ENCODE measurements at places on chromosomes 2 and 18. TPM values are rescaled to one million over a fixed set of nuclear protein-coding genes. Genes with fewer than 3 reads are reported as not detected.

FHL2 gene
- total RNA-seq = 4.7 TPM

DNA sequence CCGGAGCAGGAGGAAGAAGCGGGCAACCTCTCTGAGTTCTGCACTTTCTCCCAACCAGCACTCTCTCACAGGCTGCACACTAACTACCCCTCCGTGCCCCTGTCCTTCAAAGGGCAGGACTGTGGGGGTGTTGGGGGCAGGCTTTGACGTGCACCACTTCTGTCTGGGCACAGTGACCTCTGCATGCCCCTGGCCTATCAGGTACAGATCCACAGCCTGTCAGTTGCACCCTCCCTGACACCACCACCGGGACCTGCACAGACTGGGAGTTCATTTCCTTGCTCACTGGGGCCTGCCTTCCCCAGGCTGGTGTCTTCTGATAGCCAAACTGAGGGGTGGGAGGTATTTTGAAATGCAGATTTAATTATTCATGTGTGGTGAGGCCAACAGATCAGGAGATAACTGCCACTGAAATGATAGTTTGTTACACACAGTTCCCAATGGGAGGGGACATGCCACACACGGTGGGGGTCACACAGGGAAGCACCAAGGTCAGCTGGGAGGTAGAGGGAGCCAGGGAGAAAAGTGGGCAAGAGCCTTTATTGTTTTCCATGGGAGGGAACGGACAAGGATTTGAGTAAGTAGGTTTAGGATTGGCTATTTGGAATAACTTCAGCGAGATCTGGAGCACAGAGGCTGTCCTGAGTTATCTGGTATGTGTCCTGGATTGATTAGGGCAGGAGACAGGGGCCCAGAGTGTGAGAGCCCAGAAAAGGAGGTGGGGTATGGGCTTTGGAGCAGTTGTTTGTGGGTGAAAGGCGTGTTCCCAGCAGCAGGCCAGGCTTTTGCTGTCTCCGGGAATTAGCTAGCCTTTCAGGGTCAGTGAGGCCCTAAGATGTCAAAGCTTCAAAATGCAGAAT lies 251.6 kb downstream of the AFF3 start:
- DNase-seq = no peak

- no peak for DNase-seq
Measured at GRCh38 chr2:63477686-63478085, 110.6 kb downstream of the WDPCP start.

- no peak for DNase-seq
Measured at GRCh38 chr18:76679945-76680344, 142.4 kb upstream of the ZNF236 start.

AQP12A gene
- not detected for total RNA-seq

NEUROD1 gene
- 0.08 TPM for total RNA-seq

GRCh38 chr18:35470435-35470834 lies 27.3 kb downstream of the INO80C start:
- DNase-seq = no peak

SH3BP4 gene
- 0.33 TPM for total RNA-seq

DNA sequence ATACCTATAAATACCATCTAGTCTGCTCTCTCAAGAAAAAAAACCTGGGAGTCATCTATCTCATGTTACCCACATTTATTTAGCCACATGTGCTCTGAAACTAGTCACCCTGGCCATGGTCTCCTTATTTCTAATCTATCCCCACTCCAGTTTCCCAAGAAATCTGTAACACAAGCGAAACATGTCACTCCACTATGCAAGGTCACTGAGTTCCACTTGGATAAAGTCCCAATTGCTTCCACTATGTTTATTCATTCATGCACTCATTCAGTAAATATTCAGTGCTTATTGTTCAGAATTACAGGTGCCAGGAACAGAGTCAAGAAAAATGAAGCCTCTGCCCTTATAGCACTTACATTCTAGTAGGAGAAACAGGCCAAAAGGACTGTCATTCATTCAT lies 369.4 kb upstream of the CYRIA start:
- no peak for DNase-seq

- peak; percentile 20 for DNase-seq
Measured at GRCh38 chr2:169362894-169363559, 693 bp upstream of the LRP2 start.

VIT gene
- not detected for total RNA-seq

GALNT3 gene
- 1.5 TPM for total RNA-seq

DNA sequence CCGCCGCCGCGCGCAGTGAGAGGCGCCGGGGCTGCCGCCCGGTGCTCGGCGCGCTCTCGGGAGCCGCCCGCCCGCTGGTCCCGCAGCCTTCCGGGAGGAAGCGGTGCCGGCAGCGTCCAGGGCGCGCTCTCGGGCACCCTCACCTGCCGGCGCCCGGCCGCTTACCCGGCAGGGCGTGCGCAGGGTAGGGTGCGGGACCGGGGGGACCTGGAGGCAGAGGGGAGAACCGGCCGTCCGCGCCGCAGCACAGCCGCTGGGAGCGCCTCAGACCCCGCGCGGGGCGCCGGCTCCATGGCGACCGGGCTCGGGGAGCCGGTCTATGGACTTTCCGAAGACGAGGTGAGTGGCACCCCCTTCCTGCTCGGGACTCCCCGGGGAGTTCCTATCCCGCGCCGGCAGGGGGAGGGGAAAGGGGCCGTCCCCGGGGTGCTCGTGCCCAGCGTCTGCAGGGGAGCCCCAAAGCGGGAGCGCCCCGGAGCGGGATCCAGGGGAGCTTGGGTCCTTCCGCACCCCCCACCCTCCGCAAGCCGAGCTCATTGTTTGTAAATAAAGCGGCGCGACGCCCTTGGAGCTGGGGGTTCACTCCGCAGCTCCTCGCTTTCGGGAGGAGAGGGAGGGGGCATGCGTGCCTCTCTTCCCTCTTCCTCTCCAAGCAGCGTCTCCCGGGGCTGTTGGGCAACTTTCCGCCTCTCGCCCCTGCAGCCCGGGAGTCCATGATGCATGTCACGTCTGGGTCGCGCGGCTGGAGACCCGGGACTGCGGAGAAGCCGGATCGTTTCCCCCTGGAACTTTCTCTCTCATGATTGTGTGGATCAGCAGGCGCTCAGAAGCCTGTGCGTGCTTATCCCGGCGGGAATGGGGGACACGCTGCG lies 580 bp downstream of the NEDD4L start:
- peak; percentile 69 for DNase-seq

DNA sequence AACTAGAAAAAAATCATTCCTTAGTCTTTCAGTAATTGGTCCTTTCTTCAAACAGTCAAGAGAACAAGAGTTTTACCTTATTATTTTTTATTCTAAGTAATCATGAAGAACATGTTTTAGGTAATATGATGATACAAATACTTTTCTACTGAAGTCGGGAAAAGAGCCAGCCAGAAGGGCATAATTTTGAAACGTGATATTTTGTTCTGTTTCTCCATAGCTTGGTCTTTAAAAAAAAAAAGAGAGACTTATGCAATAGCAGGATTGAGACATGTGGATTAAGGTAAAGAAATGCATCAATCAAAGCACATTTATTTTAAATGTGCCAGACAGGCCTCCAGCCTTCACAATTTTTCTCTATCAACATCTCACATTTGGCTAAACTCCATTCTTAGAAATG lies 1016.8 kb downstream of the CNTNAP5 start:
- DNase-seq = no peak

DNA sequence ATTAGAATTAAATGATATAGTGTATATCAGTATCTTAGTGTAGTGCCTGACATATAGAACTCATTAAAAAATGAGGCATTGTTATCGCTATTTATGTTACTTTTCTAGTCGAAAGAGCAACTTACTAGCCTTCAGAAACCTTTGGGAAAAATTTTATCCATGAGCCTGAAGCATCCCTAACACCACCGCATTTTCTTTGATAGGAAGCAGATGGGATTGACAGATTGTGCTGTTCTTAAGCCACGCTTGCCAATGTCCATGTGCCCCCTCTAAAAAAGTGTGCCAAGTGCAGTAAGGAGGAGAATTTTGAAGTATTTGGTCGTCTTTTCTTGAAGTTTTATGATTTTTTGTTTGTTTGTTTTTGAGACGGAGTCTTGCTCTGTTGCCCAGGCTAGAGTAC lies 29.1 kb downstream of the PPM1B start:
- DNase-seq = no peak

DNA sequence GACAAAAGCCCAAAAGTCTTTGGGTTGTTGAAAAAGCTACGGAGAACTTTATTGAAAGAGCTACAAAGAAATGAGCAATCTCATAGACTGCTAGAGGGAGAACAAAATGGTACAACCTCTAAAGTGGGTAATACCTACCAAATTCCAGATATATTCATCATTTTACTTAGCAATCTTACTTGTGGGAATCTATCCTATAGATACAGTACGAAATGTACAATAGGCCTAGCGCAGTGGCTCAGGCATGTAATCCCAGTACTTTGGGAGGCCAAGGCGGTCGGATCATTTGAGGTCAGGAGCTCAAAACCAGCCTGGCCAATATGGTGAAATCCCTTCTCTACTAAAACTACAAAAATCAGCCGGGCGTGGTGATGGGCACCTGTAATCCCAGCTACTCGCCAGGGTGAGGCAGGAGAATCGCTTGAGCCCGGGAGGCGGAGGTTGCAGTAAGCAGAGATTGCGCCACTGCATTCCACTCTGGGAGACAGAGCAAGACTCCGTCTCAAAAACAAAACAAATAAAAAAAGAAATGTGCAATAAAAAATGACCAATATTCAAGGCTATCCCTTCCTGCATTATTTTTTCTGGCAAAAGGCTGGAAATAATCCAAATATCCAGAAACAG lies 10.1 kb downstream of the EXOC6B start:
- DNase-seq = no peak

DNA sequence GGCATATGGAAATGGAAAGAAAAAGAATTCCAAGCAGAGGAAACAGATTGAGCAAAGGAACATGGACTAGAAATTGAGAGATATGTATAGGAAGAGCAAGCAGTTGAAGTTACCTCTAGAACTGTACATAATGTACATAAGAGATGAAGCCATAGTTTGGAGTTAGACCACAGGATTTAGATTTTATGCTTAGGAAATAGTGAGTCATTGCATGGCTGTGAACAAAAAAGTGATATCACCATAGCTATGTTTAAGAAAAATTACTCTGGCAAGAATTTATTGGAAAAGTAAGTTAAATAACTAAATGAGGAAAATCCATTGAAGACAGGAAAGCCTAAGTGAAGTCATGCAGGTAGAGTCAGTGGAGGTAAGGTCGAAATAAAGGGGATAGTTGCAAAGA lies 99.4 kb upstream of the GALNT5 start:
- DNase-seq = no peak

GRCh38 chr2:191889931-191890330 lies 43.0 kb upstream of the CAVIN2 start:
- DNase-seq = no peak

FSHR gene
- not detected for total RNA-seq

DNA sequence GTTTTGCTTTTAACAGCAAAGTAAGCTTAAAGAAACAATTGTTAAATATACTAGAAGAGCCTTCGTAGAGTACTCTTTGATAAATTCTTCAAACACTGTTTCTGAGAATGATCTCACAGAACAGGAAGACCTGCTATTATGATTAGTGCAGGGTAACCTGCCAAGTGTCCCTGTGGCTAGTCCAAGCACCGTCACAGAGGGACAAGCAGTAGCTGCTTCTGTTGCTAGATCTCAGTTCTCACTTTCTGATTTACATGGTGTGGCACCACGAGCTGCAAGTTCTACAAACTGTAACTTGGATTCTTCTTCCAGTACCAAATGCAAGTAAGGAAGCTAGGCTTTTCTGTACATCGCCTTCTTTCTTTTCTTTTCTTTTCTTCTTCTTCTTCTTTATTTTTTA lies 121.5 kb downstream of the PIEZO2 start:
- DNase-seq = no peak

KIF5C gene
- 15.3 TPM for total RNA-seq

ARHGAP28 gene
- total RNA-seq = not detected

PLCD4 gene
- total RNA-seq = 0.22 TPM

DNA sequence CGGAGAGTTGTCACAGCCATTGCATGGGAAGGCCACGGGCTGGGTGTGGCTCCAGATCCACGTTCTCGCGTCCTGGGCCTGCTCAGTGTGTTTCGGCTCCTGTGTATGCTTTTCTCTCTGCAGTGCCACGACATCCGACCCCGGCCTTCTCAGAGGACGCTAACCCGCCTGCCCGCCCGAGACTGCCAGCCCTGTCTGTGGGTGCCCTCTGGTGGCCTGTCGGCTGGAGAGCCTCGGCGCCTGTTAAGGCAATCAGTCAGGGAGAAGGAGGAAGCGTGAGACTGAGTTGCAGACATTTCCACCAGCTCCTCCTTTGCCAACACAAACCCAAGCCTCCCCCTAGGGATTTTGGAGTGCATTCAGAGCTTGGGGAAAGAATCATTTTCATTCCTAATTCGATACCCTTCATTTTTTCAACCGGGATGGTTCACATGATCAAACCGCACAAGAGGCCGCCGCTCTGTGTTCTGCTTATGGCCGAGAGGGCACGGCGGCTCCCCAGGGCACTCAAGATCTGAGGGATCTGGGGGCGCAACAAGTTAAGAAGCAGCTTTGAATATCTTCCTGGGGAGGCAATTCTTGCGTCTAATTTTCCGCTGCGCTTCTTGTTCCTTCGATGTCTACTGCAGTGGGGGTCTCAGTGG lies 37.5 kb upstream of the ZBTB7C start:
- DNase-seq = peak; percentile 69

DNA sequence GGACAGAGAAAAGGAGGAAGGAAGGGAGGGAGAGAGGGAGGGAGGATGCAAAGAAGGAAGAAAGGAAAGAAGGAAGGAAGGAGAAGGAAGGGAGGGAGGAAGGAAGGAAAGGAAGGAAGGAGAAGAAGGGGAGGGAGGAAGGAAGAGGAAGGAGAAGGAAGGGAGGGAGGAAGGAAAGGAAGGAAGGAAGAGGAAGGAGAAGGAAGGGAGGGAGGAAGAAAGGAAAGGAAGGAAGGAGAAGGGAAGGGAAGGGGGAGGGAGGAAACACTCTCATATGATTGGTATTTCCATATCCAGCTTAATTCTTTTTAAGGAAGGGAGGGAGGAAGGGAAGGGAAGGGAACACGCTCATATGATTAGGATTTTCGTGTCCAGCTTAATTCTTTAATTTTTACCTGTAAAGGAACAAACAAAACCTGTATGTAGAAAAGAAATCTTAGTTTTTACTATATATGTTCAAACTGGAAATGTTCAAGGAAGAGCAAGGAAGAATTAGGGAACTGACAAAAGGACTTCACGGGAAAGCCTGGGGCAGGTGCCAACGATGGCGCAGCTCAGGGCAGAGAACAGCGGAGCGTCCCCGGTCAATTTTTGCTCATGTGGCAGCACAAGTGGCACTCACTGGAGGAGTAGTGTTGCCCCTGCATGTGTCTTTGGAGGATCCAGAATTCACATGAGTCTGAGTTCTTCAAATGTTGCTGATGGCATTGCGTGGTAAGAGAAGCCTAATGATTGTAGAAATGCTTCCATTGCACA lies 228.6 kb downstream of the ZNF516 start:
- DNase-seq = no peak

DNA sequence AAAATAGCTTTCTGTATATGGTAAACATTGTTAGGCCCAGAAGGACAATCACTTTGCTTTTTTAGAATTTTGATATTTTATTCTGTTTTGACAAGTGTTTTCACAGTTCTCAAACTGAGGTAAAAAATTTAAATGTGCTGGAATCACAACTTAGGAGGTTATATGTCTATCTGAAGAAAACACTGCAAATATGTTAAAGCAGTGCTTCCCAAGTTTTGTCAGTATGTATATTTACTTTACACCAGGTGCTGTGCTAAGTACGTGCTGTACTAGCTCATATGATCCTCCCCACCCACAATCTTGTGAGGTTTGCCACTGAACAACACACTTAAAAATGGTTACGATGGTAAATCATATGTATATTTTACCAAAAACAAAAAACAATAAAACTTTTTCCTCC lies 124.2 kb downstream of the CABYR start:
- no peak for DNase-seq

- no peak for DNase-seq
Measured at GRCh38 chr2:174024524-174025270, 59.5 kb upstream of the SP3 start.

- no peak for DNase-seq
Measured at GRCh38 chr18:21117409-21118131, 6.0 kb upstream of the ROCK1 start.
